ENCODE measurements at places on chromosomes 11 and 22. TPM values are rescaled to one million over a fixed set of nuclear protein-coding genes. Genes with fewer than 3 reads are reported as not detected.

GRCh38 chr11:68584097-68584496 is 100.2 kb upstream of the GAL start:
- peak; percentile 75 for DNase-seq

DNA sequence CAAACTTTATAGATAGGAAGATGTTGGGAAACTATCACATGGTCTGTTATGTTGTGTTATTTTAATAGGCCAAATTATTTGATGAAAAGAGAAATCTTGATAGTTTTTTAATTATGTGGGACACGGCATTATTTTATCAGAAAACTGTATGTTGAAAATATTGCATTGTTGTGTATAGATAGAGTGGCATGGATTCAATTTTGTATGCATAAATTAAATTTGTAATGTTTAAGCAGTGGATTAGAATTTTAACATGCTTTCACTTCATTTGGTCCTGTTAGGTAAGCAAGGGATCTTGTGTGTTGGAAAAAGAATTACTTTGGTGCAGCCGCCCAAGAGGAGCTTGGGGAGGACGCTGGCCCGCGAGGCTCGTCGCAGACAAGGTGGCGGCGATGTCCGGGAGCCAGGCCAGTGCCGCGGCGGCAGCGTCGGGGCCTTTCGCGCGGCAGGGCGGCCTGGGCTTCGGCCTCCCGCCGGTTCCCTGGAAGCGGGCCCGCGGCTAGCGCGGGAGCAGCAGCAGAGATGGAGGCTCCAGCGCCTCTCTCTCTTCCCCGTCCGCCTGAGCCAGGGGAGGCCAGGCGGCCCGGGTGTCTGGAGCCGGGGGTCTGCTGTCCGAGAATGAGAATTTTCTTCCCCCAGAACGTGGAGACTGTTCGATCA is 82.7 kb downstream of the GGT1 start:
- no peak for DNase-seq

GRCh38 chr11:12150831-12151382 is 40.5 kb downstream of the MICAL2 start:
- no peak for DNase-seq

DNA sequence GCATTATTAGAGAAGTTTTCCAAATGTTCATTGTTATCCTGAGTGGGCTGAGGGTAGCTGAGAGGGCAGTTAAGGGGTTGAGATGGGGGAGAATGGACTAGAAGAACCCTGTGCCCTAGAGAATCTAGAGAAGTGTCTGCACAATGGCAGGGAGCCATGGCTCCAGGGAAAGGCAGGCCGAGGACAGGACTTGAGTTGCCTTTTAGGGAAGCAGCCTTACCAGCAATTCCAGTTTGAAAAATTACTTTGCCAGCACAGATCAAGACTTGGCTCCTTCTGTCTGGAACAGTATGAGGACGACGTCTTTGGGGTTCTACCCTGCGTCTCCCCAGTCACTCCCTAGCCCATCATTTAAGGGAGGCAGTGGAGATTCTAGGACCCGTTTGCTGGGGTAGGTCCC is 25.7 kb upstream of the MICAL3 start:
- no peak for DNase-seq

DNA sequence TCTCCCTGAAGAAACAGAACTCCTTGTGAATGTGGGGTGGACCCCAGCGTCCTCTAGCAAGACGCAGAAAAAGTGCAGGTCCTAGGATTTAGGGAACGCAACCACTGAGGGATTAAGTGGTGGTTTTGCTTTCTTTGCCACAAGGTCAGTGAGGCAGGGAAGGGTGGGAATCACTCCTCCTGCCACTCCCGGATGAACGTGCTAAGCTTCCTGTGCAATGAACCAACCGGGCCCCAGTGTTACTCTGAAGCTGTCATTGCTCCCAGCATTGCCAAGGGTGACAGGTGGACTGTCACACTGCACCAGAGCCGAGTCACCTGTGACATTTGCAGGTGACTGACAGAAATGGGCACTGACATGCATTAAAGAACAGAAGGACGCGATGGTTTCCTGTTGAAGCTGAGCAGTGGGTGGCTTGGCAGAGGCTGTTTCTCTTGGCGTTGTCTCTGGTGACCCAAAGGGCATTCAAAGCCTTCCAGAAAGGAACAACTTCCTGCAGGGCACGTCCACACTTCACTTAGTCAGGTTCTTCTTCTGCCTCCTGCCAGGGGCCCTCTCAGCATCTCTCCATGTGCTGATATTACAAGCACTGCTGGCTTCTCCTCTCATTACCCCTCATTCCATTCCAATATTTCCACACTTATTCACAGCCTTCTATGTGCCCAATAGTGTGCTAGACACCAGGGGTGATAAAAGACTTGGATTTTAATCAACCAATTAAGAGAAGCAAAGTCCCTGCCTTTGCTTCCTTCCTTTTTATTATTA is 9.7 kb downstream of the KIRREL3 start:
- no peak for DNase-seq

GRCh38 chr11:120704256-120704750 is 192.8 kb downstream of the GRIK4 start:
- DNase-seq: no peak

- DNase-seq: peak; percentile 79
Observed at GRCh38 chr11:64767344-64768299, 7.8 kb upstream of the PYGM start.

DNA sequence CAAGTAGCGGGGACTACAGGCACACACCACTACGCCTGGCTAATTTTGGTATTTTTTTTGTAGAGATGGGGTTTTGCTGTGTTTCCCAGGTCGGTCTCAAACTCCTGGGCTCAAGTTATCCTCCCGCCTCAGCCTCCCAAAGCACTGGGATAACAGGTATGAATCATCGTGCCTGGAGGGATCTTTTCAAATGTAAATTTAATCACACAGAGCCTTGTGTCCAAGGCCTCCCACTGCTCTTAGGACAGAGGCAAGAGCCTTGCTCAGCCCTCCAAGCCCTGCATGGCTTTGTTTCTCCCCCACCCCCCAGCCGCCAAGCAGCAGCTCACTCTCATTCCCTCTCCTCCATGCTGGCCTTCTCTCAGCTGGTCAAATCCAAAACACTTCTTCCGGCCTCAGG is 75.3 kb upstream of the CREB3L1 start:
- no peak for DNase-seq

DNA sequence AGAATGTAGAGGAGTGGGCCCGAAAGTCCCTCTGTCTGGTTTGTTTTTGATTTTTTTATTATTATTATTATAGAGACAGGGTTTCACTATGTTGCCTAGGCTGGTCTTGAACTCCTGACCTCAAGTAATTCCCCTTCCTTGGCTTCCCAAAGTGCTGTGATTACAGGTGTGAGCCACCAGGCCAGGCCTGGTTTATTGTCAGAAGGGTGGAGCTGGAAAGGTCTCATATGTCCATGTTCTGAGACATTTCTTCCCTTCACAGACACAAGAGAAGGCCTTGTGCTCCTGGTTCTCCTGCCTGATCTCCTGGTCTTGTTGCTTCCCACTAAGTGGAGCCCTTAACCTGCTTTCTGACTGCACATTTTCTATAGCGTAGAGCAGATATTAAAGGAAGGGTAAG is 46.0 kb upstream of the CLPB start:
- no peak for DNase-seq

GRCh38 chr11:93587858-93588581 is 44.8 kb upstream of the SMCO4 start:
- no peak for DNase-seq

GRCh38 chr22:30830907-30831306 is 136.2 kb downstream of the OSBP2 start:
- no peak for DNase-seq

C11orf87 gene
- total RNA-seq: not detected

GRK2 gene
- total RNA-seq: 354 TPM

ACTN3 gene
- 0.27 TPM for total RNA-seq

C11orf86 gene
- not detected for total RNA-seq

DDIAS gene
- 2.5 TPM for total RNA-seq

AP5B1 gene
- 25.5 TPM for total RNA-seq

FIBIN gene
- not detected for total RNA-seq

Data from naive thymus-derived CD8-positive, alpha-beta T cell (primary cell).